ENCODE measurements at places on chromosomes 7 and 10.

GRCh38 chr7:50962281-50962883 lies 179.7 kb upstream of the GRB10 start:
- DNase-seq: no peak

DNA sequence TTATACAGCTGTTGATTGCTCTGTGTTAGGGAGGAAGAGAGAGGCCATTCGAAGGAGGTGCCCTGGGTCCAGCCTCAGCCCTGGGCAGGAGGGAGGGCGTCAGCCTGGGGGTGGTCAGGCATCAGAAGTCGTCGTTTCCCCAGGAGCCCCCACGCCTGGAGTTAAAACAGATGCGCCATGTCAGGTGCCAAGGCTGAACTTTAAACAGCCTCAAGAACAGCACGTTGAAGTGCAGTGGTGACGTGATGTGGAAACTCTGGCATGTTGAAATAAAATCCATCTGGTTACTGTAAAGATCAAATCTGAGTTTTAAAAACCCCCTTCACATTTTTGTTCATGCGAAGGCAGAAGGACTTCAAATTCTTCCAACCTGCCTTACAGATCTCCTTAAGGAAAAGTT lies 128.4 kb upstream of the PPP2R2D start:
- no peak for DNase-seq

DNA sequence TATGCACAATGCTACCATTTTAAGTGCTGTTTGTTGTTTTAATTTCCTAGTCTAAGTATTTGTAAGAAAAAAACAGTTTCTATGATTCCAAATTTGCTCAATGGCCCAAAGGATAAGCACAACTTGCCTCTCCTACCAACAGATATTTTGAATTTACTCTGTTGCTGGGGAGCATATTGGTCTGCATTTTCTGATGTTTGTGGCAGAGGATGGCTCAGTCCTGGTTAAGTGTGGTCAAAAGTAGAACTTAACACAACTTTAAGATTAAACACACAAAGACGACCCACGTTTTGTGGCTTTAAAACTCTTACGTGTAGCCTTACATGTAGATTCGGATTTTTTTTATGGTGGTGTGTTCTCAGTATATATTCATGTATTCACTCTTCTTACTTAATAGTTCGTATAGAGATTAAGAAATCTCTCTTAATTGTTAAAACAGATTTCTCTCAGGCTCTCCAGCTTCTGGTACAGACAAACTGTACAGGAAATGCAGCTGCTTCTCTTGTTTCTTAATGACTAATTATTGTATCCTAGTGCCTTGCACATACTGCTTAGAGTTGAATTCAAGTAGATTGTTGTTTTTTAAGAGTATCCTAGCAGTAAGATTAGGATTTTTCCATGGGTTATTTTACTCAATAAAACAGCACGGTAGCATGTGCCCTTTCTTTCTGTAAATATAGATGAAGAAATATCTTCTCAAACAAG lies 86.2 kb downstream of the GPR85 start:
- DNase-seq: no peak

- no peak for DNase-seq
Observed at GRCh38 chr7:85125651-85126131, 61.2 kb downstream of the SEMA3D start.

DNA sequence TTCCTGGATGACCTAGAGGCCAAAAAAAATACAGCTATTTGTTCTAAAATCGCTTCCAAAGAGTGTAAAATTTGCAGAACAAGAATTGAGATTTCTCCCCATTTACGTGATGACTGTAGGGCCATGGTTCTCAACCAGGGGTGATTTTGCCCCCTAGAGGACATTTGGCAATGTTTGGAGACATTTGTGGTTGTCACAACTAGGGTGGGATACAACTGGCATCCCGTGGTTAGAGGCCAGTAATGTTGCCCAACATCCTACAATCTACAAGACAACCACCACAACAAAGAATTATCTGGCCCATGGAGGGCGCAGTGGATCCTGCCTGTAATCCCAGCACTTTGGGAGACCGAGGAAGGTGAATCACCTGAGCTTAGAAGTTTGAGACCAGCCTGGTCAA lies 22.8 kb upstream of the MALSU1 start:
- no peak for DNase-seq

DNA sequence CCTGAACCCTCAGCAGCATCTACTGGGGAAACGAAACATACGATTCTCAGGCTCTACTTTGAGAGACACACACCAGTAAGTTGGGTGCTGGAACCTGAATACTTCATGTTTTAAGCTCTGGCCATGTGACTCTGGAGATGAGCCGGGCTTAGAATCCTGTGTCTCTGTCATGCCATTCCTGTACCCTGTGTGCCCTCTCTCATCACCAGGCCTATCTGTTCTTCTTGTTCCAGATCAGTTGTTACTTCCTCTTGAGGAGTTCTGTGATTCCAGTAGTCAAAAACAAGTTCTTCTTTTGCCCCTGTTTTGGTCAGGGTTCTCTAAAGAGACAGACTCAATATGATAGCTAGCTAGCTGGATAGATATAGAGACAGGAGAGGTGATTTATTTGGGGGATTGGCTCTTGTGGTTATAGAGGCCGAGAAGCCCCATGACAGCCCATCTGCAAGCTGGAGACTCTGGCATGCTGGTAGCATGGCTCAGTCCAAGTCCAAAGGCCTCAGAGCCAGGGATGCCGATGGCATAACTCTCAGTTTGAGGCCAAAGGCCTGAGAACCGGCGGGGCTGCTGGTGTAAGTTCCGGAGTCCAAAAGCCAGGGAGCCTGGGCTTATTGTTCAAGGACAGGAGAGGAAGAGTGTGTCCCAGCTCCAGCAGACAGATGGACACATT lies 54.3 kb downstream of the CHN2 start:
- no peak for DNase-seq

- DNase-seq: no peak
Observed at GRCh38 chr10:99304862-99305229, 24.3 kb upstream of the CNNM1 start.

DNA sequence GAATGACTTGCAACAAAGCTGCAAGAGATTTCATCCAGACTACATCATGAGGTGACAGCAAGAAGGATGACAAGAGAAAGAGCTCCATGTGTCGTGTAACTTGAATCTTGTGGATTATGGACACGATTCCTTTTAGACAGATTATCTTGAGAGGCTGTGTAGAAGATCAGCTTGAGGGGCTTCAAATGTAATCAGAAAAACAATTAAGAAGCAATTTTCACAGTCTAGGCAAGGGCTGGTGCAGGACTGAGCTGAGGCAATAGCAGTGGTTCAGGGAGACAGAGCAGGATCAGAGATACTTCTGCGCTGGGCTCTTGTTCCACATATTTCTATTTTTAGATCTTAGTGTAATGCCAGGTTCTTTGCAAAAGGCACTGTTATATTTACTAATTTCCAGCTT lies 253.0 kb upstream of the COBL start:
- no peak for DNase-seq

DNA sequence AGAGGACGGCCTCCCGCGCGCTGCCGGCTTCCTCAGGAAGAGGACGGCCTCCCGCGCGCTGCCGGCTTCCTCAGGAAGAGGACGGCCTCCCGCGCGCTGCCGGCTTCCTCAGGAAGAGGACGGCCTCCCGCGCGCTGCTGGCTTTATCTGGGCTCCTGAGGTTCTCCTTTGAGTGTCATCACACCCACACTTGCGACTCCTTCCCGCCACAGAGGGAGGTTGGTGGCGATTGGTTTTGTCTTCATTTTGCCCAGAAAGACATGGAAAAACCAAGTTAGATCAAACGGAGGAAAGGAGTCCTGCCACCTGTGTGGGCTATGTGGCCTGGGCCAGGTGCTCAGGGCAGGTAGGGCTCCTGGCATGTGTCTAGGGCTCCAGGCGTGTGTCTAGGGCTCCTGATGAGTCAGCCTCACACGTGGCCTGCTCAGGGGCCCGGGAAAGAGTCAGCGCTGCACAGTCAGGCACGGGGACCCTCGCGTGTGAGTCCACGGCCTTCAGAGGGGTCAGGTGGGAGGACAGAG lies 138.0 kb downstream of the VIPR2 start:
- DNase-seq: no peak

GRCh38 chr10:98431016-98431415 lies 15.7 kb downstream of the HPS1 start:
- no peak for DNase-seq

GRCh38 chr7:132469264-132469663 lies 107.0 kb downstream of the PLXNA4 start:
- no peak for DNase-seq

DNA sequence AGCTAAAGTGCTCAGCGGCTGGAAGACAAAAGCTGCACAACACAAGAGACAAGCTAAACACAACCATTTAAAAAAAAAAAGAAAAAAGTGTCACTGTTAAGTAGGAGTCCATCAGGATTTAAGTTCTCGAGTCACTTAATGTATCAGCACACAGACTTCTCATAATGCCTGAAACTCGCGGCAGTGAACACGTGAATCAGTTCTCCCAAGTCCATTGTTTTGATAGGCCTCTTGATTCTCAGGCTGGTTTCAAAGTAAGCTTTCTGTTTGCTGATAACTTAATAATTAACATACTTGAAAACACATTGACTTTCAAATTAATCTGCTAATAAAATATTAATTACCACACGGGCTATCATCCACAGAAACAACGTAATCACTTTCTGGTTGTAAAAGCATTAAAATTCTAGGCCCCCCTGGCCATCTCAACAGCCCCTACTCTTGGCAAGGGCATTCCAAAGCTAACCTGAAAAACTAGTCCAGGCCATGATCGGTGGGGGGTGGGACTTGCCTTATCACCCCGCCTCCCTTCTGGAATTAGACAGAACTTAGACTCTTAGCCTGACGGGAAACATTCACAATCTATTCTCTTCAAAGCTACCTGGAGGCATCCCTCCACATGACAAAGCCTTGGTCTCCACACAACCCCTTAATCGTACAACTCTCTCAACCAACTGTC lies 129.0 kb downstream of the DIP2C start:
- DNase-seq: no peak

DNA sequence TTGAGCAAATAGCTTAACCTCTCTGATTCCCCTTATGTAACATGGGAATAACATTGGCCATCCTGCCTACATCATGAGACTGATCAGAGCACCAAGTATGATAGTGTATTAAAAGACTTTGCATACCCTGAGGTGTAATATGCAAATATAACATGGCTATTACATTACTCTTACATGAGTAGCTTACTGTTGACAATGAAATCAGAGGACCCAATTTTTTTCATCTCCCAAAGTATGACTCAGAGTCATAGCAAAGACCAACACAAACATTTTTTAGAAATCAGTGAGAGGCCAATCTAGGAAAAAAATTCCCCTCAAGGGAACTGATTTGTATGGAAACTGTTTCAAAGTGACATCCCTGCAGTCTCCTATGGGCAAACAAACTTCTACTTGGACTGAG lies 47.0 kb upstream of the TMEM140 start:
- peak; percentile 3 for DNase-seq

All from HCEC 1CT (cell line).